ENCODE measurements at places on chromosomes 13 and 19.
A peak's percentile ranks its signal among the peaks of the same experiment; 100 is the strongest.

- DNase-seq = no peak
Observed at GRCh38 chr13:46345398-46345797, 41.7 kb downstream of the RUBCNL start.

- DNase-seq = no peak
Observed at GRCh38 chr13:39866722-39867121, 211.3 kb downstream of the COG6 start.

- DNase-seq = no peak
Observed at GRCh38 chr19:447816-448560, 12.8 kb downstream of the SHC2 start.

- no peak for DNase-seq
Observed at GRCh38 chr13:30301827-30302226, 5.5 kb downstream of the KATNAL1 start.

DNA sequence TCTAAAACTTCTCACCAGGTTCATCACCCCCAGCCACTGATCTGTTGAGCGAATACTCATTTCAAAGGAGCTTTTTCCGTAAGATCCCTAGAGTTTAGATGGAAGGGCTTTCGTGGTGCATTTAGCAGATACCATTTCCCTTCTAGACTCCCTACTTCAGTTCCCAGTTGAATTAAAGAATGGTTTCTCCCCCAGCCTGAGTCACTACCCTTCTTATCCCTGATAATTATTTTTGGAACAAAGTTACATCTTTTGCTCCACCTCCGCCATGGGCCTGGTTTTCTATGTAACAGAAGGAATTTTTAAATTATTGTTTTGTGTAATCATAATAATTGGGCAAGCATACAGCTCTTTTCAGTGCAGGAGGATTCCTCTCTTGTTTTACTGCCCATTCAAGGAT is 22.0 kb downstream of the USPL1 start:
- no peak for DNase-seq

DNA sequence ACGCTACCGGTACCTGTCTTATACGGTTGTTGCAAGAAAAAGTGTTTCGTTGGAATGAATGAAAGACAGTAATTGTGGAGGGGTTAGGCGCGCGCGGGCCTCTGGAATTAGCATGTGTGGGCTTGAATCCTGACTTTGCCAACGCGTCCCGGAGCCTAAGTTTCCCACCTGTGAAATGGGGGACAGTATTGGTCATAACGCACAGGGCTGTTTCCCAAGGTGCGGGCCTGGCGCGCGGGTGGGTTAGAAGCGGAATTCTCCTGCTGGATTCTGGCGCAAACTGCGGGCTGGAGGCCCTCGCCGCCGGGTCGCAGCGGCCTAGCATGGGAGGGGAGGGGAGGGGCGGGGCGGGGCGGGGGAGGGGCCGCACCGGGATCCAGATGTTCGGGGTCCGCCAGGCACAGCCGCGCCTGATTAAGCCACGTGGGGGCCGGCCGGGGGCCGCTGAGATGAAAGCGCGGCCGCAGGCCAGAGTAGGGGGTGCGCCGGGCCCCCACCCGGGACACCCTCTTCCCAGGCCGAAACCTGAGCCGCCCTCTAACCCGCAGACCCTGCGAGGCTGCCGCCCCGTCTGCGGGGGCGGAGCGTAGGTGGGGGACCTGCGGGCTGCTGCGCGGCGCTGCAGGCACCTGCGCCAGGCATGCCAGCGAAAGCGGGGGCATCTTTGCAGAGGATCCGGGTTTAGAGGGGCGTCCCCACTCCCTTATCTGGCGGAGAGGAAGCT is 1.2 kb upstream of the TMEM59L start:
- DNase-seq = no peak

DNA sequence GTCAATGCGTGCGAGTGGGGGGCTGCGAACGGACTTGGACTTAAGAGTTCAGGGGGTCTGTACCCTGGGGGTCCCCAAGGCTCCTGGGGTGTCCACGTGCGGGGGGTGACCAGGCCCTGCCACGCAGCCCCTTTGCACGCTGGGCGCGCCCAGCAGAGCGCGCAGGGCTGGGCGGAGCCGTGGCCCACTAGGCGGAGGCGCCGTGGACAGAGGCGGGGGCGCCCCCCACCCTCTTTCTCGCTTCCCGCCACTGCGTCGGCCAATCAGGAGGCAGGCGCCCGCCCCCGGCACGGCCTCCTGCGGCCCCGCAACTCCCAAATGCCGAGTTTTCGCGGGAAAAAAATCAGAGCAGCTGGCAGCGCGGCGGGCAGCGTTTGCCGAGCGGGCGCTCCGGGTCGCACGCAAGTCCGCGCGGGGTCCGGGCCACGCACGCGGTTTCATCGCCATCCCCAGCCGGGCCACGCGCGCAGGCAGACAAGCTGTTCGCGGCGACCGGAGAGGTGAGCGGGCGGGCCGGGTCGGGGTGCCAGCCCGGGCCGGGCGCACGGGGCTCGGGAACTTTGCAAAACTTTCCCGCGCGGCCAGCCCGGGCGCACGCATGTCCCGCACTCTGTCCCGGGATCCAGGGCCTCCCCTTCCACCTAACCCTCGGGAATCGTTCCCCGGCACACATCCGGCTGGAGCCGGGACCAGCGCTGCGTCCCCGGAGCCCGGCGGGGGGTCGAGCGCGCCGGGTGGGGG is at the start of gene UHRF1:
TSS of gene UHRF1 (plus strand) at position 346 of the 741 bp plus-strand sequence. CDS start 1,385 bp downstream, outside the sequence.
- DNase-seq = no peak

DNA sequence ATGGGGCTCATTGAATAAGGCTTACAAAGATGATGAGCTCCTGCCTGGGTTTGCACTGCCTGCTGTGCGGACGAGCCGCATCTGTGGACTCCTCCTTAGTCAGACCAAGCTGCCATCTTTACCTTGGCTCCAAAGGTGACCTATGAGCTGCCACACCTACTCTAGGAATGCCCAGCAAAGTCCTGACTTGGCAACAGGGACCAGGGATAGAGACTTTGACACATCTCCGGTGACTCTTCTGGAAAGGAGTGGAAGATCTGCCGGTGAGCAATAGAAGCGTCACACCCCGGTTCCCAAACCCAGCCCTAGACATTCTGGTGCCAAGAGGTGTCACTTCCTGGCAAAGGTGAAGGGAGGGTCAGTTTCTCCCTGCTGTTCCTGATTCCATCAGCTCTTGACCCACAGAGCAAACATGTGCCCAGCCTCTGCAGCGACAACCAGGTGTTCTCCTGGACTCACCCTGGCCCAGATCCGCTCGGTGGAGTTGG is 50.2 kb upstream of the GTF3A start:
- DNase-seq = no peak

DNA sequence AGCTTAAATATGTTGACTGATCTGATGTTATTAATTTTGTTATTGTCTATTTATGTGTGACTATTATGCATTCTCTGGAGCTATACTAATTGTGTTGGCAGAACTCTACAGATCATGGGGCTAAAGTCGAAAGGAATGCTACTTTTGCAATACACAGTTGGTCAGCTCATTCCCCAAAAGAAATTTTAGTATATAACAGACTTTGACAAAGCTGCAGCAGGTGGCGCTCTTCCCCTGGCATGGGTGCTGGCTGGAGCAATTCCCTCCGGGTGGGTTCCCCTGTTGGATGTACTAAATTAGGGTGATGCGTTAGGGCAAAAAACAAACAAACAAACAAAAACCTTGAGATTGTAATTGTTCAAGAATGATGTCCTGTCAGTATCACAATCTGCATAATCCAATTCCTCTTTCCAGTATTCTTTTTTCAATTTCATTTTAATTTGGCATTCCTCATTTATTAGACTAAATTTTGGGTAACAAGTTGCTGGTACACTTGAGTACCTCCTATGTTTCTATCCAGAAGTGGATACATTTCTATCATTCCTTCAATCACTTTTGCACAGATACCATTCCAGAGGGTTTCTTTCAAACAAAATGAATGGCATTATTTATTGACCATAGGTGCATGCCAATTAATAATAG is 322.8 kb upstream of the EDNRB start:
- DNase-seq = no peak

DNA sequence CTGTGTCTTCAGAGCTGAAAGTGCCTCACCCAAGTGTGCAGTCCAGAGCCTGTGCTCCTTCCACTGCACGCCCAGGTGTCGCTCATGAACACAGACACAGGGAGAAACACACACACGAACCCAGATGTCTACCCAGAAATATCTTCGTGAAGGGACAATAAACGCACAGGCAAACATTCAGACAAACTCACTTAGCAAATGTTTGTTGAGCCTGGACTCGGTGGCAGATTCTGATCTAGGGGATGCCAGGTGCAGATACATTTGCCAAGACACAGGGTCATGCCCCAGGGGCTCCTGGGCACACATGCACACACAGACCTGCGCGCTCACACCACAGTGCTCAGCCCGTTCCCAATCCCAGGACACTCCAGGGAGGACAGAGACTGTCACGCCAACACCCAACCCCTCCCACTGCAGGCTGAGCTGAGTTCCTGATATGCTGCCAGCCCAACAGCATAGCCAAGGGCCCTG is 31.9 kb downstream of the SCGB2B2 start:
- DNase-seq = no peak

DNA sequence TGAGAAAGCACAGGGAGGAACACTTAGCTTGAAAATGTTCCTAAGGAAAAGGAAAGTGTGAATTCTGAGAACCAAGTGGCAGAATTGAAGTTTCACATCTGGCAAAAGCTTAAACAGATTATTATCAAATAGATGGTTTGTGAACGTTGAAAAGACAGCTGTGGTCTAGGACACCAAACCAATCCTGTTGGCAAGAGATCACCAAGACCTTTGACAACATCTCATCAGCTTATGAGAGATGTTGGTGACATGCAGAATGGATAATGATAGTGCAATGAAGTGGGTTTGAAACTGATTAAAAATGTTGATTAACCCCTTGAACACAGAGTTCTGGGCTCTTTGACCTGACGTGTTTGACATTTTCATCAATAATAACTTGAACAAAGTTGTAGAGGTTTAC is 74.6 kb upstream of the GPR183 start:
- DNase-seq = peak; percentile 33

DNA sequence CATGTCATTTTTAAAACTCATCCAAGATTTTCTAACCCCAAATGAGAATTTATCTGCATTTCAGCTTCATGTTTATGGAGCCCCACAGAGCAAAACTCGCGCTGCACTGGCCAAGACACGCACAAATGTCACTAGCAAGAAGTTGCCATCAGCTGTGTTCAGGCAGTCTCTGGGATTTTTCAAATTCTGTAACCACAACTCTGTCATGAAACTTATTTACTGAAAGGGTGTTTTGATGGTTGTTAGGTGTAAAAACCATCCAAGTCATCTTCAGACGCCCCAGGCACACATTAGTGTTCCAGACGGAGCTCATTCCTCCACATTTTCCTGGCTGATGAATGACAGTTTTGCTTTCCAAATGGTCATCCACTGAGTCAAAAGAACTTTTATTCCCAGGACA is 63.4 kb downstream of the SLC7A1 start:
- DNase-seq = peak; percentile 5

DNA sequence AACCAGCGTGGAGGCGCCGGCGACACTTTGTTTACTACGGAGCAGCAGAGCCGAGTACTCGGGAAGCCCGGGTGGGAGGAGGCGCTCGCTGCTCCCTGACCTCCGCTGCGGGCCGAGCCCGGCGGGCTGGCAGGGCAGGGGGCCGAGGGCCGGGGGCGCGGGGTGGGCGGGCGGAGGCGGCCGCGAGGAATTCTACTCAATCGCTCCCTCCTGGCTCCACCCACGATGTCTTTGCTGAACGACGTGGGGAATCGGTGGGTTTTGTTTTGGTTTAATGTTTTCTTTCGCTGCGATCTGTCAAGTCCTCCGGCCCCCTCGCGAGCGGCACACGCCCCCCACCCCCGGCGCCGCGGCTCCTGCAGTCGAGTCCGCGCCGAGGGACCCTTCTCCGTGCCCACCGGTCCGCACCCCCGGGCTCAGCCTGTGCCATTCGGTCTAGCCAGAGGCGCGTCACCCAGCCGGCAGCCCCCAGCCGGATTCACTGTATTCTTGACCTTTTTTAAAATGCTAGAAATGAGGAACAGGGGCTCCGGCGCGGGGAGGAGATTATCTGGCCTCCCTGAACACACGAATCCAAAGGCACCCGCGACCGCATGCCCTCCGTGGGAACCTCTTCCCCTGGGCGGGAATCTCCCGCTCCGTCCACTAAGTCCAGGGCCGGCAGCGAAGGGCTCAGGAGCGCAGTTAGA is 636 bp upstream of the FOXO1 start:
- DNase-seq = no peak

DNA sequence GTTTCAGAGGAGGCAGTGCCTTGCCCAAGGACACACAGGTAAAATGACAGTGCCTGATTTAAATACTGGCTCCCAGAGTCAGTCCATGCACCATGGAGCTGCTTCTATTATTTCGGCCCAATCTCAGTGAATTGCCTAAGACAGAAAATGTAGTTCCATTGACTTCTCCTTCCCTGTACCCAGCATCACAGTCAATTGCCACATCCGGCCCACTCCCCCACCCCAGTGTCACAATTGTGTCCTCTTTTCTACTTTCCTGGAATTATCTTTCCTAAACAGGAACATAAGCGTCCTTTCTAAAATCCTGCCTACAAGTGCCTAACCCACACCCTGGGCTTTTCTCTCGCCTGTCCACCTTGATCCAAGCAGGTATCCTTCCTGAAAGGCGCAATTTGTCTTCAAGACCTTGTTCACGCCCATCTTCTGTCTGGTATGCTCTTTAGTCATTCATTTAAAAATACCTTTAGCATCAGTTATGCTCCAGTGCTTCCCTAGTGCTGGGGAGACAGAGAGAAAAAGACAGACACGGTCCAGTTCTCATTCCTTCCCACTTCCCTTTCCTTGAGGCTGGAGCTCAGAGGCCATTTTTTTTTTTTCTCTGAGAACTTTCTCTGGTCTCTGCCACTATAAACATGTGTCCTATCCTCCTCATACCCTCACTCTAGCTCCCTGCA is 411.4 kb downstream of the LIG4 start:
- no peak for DNase-seq

- no peak for DNase-seq
Observed at GRCh38 chr19:28388988-28389387, 824.0 kb downstream of the UQCRFS1 start.

GRCh38 chr13:100156788-100157187 is 67.9 kb downstream of the PCCA start:
- no peak for DNase-seq

GRCh38 chr13:65036999-65037398 is 2193.1 kb downstream of the PCDH9 start:
- DNase-seq = no peak

GRCh38 chr13:26568132-26568815 is 10.8 kb downstream of the WASF3 start:
- no peak for DNase-seq

DNA sequence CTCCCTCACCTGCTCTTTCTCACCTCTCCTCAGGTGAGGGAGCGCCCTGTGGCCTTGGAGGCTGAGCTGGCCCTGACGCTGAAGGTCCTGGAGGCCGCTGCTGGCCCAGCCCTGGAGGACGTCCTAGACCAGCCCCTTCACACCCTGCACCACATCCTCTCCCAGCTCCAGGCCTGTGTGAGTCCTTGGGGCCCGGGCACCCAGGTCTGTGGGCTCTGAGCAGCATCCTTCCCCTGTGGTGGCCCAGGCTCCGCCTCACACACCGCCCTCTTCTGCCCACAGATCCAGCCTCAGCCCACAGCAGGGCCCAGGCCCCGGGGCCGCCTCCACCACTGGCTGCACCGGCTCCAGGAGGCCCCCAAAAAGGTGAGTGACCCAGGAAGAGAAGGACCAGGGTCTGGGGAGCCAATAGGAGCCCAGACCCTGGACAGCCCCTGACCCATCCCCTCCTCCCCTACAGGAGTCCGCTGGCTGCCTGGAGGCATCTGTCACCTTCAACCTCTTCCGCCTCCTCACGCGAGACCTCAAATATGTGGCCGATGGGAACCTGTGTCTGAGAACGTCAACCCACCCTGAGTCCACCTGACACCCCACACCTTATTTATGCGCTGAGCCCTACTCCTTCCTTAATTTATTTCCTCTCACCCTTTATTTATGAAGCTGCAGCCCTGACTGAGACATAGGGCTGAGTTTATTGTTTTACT is 1.9 kb downstream of the IFNL1 start:
- peak; percentile 53 for DNase-seq

Data from CD4-positive, alpha-beta T cell treated with Interleukin-2 at 100 ng/mL for 4 hours (primary cell).